ENCODE measurements at places on chromosomes 16 and 17.

DNA sequence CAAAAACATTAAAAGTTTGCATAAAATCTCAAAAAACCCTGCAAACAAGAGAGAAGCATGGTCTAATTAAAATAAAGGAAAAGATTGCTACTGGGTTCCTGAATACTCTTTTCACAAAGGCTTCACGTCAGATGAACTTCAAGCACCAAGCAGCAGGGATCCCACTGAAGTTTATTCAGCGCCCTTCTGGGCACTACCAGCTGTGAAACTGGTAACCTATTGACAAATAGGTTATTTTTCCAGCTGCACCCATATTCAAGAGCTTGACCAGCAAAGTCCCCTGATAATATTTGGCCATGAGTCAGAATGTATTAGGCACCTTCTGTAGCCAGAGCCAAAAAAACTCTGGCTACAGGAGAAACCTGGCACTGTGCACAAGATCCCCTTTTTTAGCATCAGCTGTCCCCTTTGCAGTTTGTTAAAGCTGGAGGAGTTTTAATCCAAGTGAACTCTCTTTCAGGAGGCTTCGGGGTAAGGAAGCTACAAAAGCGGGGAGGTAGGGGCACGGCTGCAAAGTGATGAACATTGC, 60.3 kb downstream of the GRIN2A start:
- no peak for DNase-seq

DNA sequence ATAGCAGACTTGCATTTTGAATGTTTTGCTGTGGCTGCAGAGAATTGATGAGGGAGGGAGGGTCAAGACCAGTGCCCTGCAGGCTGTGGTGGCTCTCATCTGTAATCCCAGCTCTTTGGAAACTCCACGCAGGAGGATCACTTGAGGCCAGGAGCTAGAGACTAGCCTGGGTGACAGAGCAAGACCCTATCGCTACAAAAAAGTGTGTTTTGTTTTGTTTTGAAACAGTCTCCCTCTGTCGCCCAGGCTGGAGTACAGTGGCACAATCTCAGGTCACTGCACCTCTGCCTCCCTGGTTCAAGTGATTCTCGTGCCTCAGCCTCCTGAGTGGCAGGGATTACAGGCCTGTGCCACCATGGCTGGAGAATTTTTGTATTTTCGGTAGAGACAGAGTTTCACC, 1.9 kb upstream of the UBE2G1 start:
- DNase-seq: no peak

DNA sequence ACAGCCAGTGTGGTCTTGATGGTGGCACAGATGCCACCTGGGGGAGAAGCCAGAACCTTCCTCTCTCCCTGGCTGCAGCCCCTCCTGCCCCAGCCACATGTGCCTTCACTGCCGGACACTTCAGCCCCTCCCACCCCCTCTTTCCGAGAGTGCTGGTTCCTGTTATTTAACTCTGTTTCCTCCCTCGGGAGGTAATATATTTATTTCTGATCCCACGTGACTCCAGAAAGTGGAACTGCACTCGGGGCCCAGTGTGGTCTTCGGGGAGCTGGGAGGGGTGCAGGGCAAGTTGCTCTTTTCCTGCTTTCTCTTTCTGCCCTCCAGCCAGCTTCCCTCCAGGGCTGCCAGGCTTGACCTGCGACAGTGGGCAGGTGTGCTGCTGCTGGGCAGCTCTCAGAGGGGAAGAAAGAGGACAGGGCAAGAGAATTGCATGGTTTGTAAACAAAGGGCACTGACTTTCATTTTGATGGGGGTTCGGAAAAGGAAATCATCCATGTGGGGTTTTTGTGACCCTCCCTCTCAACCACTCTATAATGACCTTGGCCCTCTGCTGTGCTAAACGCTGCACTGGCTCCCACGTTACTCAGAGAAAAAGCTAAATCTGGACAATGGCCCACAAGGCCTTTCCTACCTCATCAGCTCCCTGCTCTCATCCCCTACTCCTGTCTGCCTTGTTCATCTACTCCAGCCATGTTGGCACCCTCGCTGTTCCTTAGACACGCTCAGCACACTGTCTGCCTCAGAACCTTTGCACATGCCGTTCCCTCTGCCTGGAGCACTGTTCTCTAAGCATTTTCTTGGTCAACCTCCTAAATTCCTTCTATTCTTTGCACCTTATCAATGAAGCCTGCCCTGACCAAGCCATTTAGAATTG, 8.2 kb upstream of the CIITA start:
- no peak for DNase-seq

DNA sequence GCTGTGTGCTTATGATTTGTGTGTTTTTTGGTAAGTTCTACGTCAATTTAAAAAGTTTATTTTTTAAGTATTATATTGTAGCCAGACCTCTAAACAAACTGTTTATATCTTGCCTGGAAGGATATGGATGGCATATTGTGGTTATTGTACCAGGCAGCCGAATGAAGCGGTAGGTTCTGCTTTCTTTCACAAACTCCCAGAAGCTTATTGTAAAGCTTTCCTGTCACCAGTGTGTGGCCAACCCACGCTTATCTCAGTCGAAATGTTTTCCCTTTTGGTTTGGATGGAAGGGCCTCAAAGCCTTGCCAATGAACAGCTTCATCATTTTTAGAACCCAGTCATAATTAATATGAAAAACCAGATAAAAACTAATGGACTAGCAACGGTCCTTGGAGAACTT, 53.1 kb downstream of the CYB5B start:
- peak; percentile 68 for DNase-seq

GRCh38 chr17:75877752-75878173, 618 bp downstream of the TRIM47 start:
- peak; percentile 35 for DNase-seq

DNA sequence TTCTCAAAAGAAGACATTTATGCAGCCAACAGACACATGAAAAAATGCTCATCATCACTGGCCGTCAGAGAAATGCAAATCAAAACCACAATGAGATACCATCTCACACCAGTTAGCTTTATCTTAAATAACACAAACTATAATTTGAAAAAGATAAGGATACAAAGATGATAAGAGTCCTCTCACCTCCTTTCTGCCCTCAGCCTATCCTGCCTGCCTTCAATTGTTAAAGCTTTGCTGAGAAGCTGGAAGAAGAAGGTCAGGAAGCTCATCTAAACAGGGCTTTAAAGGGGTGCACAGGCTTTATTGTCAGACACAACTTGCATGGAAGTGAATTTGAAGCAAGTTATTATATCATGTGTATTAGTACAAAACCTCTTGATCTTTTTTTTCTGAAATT, 676.3 kb upstream of the GOT2 start:
- no peak for DNase-seq

GRCh38 chr16:16120044-16120381, 103.3 kb downstream of the ABCC6 start:
- DNase-seq: no peak

- peak; percentile 91 for DNase-seq
Measured at GRCh38 chr17:82338858-82339633, 5.5 kb upstream of the SECTM1 start.

All from A172 (cell line).